ENCODE measurements at places on chromosomes 5 and 9.
A peak's percentile ranks its signal among the peaks of the same experiment; 100 is the strongest.

DNA sequence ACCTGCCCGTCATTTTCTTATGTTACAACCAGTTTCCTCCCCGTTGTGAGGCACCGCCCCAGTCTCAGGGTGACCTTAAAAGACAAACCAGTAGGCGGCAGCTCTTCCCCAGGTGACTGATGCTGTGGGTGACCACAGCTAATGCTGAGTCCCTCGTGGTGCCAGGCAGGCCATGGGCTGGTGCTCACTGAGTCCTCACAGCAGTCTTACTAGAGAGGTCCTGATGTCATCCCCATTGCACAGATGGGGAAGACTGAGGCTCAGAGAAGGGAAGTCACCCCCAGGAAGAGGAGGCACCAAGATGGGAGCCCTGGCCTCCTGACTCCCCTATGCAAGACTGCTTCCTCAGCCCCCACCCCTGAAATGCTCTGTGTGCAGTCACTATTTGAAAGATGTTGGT lies 978 bp downstream of the CFAP157 start:
- no peak for DNase-seq

GRCh38 chr9:126151686-126152134 lies 174.9 kb upstream of the MVB12B start:
- DNase-seq: no peak

DNA sequence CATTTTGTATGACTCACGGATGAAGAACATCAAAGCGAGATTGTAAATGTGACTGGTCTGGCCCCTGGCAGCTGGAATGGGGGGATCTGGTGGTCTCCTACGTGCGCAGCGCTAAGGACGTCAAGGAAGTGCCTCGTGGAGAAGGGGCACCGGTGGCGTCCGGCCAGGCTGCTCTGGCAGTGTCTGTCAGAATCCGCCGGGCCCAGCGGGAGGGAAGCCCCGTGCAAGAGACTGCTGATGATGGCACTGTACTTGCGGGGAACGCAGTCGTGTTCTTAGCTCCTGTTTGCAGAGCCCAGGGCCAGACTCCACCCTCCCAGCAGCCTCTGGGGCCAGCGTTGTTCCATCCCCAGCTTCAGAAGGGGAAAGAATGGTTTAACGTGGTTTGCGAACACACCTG lies 75.5 kb downstream of the COL5A1 start:
- no peak for DNase-seq

- DNase-seq: no peak
Measured at GRCh38 chr5:82073179-82073578, 101.4 kb downstream of the ATG10 start.

- no peak for DNase-seq
Measured at GRCh38 chr5:163867324-163867723, 361.9 kb downstream of the MAT2B start.

- no peak for DNase-seq
Measured at GRCh38 chr5:167822241-167822640, 469.2 kb upstream of the WWC1 start.

GRCh38 chr5:154701181-154701580 lies 54.0 kb upstream of the LARP1 start:
- no peak for DNase-seq

- no peak for DNase-seq
Measured at GRCh38 chr9:10613419-10613818, 617 bp upstream of the PTPRD start.

GRCh38 chr9:14768405-14769229 lies 46.1 kb upstream of the CER1 start:
- no peak for DNase-seq

GRCh38 chr9:14301583-14302021 lies 12.3 kb downstream of the NFIB start:
- DNase-seq: no peak

- no peak for DNase-seq
Measured at GRCh38 chr9:137064027-137064879, 6.1 kb downstream of the SAPCD2 start.

GRCh38 chr5:113682497-113683136 lies 169.1 kb downstream of the YTHDC2 start:
- DNase-seq: no peak

- DNase-seq: no peak
Measured at GRCh38 chr9:71859939-71860338, 51.1 kb downstream of the ABHD17B start.

GRCh38 chr5:142387024-142387682 lies 62.3 kb upstream of the SPRY4 start:
- no peak for DNase-seq

DNA sequence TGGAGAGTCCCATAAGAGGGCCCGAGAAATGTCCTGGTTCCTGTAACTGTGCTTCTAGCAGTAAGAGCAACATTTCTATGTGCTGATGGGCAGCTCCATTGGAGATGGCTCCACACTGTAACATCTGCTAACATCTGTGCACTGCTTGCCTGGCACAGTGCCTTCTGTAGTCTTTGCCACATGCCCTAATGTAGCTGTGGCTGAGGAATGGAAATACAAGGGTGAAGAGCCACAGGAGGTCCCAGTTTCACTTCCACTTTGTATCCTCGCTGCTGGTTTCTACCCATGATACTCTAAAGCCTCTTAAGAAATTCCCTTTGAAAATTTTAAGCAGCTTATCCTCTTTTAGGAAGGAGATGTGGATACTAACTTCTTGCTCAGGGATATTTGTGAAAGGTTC lies 97.4 kb downstream of the HOMER1 start:
- no peak for DNase-seq

DNA sequence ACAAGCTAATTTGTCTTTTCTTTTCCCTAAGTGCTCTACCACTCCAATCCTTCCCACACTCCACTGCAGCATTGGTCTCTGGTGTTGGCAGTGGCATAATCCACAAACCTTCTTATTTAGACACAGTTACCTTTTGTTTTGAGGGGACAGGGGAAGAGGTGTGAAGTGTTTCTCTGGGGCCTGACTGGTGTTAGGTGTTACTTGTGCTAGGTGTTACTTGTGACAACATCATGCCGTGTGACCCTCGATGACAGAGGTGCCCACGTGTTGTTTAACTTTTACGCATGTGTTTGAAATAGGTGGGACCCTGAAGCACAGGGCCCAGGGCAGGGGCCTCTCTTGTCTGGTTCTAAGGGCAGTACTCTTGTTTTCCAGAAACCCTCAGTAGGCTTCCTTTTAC lies 70.5 kb upstream of the SPRY4 start:
- no peak for DNase-seq

DNA sequence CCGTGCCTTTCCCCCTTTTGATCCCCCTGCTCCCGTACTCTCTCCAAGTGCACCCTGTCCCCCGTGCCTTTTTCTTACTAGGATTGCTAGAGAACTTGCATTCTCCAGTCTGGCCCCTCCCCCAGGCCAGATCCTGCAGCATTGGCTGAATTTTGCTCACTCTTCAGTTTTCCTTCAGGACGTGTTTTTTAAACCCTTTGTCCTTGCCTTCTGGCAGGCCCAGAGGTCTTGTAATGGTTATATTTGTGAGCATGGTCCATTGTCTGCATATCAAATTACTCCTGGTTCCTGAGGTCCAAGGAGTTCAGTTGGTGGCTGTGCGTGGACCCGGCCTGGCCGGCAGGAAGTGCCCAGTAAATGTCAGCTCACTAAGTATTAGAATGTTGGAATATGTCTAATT lies 606 bp downstream of the TBC1D13 start:
- DNase-seq: no peak

GRCh38 chr5:24732184-24732583 lies 87.4 kb upstream of the CDH10 start:
- no peak for DNase-seq

DNA sequence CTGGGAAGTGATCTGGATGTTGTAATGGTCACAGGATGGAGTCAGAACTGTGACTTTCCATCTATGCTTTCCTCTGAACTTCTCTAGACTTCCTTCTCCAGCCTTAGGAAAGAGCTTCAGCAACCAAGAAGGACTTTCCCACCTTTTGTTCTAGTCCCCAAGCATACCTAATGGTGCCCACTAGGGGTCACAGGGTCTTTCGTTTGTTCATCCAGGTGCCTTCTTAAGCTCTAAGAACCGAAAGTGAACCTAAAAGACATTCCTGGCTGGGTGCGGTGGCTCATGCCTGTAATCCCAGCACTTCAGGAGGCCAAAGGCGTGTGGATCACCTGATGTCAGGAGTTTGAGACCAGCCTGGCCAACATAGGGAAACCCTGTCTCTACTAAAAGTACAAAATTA lies 1.8 kb upstream of the WNT8A start:
- DNase-seq: no peak

DNA sequence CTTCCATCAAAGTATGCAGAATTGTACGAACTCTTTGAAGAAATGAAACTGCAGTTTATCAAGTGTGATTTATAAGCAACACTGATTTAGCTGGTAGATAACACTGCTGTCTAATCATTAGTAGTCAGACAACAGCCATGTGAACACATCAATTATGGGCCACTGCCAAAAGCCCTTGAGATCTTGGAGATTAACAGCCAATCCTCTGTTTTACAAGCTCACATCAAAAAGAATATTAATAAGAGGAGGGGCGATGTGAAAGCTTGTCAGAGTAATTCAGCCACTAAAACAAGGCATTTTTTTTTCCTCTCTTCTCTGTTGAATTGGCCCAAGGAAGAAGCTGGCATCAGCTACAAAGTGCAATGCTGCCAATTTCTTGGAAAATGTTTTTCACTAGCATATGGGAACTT lies 28.1 kb downstream of the ZNF608 start:
- DNase-seq: no peak

GRCh38 chr9:36798350-36799065 lies 225.8 kb downstream of the MELK start:
- no peak for DNase-seq

DNA sequence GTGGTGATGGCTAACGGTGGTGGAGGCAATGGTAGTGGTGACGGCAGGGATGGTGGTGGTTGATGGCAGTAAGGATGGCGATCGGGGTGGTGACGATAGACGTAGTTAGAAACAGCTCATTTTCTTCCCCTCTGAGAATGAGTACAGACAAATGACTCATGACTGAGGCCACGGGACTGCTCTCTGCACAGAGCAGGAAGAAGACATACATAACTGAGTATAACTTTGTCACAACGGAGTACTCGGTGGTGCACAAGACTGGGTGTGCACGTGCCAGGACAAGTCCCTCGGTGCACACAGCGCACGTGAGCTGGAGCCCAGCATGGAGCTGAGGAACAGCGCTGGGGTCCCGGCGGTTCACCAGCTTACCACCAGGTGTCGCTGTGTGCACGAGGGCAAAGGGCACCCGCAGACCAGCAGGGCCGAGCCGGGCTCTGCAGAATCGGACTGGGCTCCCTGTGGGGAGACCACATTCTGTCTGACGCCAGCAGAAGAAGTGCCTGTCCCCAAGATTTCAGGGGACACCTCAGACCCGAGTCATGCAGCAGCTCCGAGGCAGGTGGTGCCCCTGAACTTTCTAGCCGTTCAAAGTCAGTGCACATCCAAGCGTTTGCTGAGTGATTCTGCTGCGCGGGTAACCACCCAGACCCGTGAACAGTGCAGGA lies 188.6 kb downstream of the FSTL4 start:
- peak; percentile 13 for DNase-seq

- no peak for DNase-seq
Measured at GRCh38 chr9:10403283-10403682, 209.5 kb downstream of the PTPRD start.

DNA sequence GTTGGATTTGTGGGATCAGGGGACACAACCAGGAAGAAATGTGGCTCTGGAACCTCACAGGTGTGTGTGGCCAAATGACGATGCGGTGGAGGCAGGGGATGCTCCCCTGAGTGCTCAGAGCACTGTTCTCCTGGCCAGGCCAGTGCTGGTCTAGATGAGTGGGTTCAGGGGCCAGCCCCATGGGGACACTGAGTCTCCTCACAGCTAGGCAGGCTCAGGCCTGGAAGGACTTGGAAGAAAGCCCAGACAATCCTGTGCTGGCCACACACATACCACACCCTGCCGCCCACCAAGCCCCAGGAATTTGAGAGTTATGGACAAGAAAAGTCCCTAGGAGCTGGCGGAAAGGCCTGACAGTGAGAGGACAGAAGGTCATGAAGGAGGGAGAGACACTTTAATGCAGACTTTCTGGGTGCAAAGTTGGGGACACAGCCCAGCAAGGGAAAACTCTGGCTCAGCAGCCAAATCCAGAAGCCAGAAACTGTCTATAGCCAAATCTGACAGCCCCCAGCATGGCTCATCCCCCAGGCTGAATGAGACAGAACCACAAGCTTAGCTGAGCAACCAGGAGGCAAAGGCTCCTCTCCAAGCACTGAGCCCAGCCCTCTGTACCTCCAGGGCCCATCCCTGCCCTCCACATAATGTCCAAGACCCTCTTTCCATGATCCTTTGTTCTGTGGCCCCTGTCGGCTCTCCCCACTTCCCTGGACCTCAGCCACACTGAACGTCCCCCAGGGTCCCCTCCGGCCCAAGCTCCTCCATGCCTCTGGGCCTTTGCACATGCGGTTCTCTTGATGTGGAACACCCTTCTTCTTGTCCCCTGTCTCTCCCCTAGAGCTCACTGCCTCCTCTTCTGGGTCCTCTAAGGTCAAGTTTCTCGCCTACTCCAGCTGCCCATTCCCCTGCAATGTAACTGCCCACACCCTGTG lies 22.4 kb downstream of the LHX6 start:
- DNase-seq: no peak

- no peak for DNase-seq
Measured at GRCh38 chr5:38601133-38601862, 44.9 kb upstream of the LIFR start.

DNA sequence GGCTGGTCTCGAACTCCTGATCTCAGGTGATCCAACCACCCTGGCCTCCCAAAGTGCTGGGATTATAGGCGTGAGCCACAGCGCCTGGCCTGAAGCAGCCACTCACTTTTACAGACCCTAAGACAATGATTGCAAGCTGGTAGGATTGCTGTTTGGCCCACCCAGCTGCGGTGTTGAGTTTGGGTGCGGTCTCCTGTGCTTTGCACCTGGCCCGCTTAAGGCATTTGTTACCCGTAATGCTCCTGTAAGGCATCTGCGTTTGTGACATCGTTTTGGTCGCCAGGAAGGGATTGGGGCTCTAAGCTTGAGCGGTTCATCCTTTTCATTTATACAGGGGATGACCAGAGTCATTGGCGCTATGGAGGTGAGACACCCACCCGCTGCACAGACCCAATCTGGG lies 1.5 kb downstream of the CA9 start:
- DNase-seq: no peak

- DNase-seq: no peak
Measured at GRCh38 chr5:60161340-60161934, 267.9 kb upstream of the PDE4D start.

DNA sequence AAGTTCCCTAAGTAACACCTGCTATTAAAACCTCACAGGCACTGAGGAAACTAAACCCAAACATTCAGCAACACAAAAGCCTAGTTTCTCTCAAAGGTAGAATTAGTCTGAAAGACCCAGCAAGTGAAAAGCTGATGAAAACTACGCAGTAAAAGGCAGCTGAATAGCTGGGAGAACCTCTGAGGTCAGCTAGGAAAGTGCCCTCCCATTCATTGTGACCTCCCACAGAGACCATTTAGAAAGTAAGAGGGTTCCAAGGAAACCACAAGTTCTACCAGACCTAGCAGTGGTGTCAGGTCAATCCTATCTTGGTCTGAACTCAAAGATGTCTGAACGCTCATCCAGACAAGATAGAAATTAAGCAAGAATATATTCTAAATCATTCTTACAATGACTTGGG lies 144.7 kb downstream of the SSBP2 start:
- DNase-seq: no peak

- DNase-seq: no peak
Measured at GRCh38 chr5:147037515-147038205, 159.1 kb upstream of the PPP2R2B start.

GRCh38 chr9:136273244-136273865 lies 27.7 kb upstream of the QSOX2 start:
- DNase-seq: no peak

GRCh38 chr5:36365896-36366295 lies 64.2 kb upstream of the RANBP3L start:
- DNase-seq: no peak
